ENCODE measurements at places on chromosomes 7 and 10.
A peak's percentile ranks its signal among the peaks of the same experiment; 100 is the strongest.

GRCh38 chr10:75166623-75166972 lies 44.0 kb upstream of the VDAC2 start:
- no peak for DNase-seq

GRCh38 chr7:92669616-92670165 lies 79.5 kb upstream of the FAM133B start:
- peak; percentile 28 for DNase-seq

DNA sequence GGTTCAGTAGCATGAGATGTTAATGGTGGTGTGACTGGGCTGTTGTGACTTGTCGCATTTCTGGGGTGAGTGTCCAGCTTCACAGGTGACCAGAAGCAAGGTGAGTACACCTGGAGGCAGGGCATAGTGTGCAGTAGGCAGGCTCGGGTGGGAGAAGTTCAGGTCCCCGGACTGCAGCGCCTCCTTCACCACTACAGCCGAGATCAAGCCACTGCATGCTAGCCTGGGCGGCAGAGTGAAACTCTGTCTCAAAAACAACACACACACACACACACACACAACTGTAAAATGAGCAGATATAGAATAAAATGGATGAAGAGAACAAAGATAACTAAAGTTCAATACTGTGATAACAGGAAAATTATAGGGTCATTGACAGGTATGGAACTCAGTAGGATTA lies 11.1 kb upstream of the PARD3 start:
- DNase-seq, result no peak

DNA sequence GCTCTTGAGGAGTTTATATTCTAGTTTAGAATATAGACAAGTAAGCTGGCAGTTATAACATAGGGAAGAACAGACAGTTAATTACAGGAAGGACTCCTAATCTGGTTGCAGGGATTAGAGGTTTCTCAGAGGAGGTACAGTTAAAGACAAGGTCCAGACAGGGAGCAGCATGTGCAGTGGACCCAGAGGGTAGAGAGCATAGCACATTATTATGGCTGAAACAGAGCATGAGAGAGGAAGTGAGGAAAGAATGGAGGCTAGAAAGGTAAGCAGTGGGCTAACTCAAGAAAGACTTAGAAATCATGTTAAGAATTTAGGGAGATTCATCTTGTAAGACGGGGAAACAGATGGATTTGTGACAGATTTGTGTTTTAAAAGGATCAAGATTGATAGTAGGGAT lies 9.7 kb downstream of the MIOS start:
- no peak for DNase-seq

DNA sequence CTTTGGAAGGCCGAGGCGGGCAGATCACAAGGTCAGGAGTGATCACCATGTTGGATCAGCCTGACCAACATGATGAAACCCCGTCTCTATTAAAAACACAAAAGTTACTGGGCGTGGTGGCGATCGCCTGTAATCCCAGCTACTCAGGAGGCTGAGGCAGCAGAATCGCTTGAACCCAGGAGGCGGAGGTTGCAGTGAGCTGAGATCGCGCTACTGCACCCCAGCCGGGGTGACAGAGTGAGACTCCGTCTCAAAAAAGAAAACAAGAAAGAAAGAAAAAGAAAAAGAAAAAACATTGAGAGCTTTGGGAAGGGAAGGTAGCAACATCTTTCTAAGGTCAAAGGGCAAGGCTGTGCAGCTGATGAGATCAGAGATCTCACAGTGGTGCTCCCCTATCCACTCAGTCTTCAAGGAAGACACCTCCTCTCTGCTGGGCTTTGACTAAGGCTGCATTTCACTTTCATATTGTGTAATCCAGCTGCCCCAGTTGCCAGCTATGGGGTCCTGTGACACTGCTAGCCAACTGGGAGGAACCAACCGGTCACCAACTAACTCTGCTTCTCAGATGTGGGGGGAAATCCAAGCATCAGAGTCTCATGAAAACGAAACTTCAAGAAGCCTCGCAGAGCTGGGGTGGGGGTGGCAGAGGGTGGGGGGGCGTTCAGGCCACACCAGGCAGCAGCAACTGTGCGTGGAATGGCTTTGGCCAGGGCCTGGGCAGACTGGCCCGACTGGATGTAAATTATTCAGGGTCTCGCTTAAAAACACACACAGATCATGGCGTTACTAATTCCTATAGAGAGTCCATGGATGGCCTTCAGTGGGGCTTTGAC lies 1.5 kb downstream of the IL15RA start:
- DNase-seq, result no peak
